ENCODE measurements at places on chromosomes 13 and 19.

DNA sequence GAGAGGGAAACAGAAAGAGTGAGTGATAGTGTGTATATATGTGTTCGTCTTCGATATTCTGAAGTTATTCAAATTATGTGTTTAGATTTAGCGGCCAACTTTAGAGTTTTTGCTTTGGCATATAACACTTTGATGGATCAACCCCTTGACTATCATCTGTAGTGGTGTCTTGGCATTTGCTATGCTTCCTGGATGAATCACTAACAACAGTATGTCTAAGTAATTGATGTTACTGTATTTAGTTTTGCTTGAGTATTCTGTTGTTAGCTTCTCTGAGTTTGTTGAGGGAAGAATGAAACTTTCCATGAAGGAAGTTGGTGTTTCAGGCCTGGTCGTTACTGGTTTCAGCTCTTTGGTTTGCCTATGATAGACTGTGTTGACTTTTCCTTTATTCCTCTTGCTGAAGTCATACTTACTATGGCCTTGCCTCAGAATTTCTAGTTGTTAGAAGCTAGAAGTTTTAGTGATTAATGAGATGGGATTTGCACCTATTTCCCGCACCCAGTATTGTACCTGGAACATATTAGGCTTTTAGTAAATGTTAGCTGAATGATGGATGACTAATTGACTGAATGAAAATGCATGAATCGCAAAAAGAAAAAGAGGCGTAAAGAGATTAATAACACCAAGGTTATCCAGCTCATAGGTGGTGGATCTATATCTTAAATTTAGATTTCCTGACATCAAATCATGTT lies 20.7 kb downstream of the NDFIP2 start:
- DNase-seq, result no peak

DNA sequence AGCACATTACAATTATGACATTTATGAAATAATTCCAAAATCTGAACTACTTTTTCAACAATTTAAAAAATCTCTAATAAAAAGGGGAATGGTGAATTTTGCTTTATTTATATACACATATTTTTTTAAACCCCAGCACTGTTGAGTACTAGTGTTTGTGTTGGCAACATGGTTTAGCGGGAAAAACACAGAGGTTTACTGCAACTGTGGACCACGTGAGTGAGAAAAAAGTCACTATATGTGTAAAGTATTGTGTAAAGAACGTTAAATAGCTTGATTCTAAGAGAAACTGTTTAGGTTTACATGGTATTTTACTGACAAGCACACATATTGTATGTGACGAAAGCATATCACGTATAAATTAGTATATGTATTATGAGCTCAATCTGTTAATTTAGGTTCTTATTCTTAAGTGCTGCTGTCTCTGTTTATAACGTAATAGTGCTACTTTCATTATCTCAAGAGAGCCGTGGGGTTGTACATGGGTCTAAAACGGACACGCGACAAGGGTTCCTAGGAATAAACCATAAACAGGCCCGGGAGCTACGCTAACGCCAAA lies 617 bp downstream of the SKA3 start:
- no peak for DNase-seq

GRCh38 chr19:40673397-40673796 lies 17.1 kb downstream of the NUMBL start:
- DNase-seq, result no peak

DNA sequence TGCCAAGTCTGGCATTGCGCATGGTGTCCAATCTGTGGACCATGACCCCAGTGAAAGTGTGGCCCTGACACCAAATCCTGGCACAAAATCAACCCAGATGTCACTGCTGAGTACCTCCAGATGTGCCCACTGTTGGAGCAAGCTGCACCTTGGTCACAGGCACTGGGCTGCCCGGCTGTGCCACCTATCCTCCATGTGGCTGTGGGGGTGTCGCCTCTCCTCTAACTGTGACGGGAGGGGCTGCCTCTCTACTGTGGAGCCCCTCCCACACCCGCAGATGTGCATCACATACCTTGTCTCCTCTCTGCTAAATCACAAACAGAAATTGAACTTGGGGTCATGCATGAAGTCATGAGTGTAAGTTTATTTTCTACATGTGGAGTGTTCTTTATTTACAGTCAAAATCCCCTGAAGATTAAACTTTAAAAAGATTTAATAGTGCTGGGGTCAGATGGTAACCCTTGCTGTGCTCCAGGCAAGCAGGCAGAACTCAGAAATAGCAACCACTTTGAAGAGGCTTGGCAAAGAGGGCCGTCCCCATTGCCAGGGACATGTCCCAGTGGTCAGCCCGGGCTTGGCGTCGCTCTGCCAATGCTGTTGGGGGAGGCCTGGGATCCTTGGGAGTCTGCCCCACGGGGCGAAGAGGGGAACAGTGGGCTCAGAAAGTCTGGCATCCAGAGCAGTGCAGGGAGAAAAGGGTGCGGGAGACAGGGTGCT lies 46.4 kb upstream of the ZNF536 start:
- DNase-seq, result no peak

DNA sequence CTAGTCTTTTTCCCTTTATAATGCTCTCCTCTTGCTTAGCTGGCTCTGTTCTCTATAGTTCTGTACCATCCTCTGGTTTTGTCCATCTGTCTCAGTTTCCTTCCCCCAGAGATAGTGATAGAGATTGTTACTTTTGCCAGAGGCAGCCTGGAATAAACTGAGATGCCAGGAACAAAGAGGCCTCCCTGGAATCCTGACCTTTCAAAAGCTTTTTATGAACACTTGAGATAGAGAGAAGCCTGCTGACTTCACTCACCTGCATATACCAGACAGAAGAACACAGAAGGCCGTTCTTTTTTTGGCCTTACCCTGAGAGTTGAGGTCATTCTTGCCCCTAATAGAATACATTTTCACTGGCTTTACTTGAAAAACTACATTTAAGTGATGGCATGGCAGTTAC lies 150.2 kb downstream of the LHFPL6 start:
- no peak for DNase-seq

DNA sequence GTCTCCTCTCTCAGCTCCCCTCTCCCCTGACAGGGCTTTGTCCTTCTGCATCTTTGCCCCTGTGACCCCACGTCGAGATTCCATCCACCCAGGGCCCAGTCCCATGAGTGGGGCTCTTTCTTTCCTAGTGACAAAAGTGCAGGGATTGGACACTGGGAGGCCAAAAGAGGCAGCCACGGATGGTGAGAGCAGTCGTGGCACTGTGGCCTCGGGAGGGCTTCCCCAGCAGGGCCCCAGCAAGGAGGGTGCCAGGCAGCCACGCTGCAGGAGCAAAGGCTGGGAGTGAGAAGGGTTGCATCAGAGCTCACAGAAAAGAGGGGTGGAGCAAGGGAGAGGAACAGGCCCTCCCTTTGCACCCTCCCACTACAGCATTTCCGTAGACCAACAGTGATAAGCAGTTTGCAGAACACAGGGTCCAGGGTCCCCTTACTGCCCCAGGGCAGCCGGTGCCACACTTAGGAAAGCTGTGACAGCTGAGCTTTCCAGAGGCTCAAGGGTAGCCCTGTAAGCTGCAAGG lies 4.9 kb downstream of the ZSCAN1 start:
- DNase-seq, result no peak

DNA sequence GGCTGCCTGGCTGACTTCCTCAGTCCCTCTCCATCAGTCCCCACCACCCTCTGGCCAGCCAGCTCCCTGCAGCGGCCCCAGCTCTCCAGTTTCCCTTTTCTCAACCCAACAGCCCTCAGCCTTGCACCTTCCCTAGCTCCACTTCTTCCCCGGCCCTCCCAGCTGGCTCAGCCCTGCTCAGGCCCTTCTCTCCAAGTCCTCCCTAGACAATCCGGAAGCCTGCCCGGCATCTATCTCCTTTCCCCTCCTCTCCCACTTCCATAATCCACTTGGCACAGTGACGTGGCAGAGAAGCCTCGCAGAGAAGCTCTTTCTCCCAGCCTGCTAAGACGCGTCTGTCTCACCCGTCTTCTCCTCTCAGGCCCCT lies 1.1 kb downstream of the UBXN6 start:
- peak; percentile 19 for DNase-seq

- no peak for DNase-seq
Observed at GRCh38 chr19:11261971-11262839, at the start of gene DOCK6. Gene DOCK6, minus strand, starts transcription at chr19:11262524. Its CDS starts 84 bp downstream, at chr19:11262440.

- no peak for DNase-seq
Observed at GRCh38 chr13:32745509-32745908, 159.3 kb downstream of the PDS5B start.

GRCh38 chr13:85729296-85729695 lies 69.9 kb downstream of the SLITRK6 start:
- no peak for DNase-seq

GRCh38 chr19:31351056-31351854 lies 2.0 kb upstream of the TSHZ3 start:
- no peak for DNase-seq

DNA sequence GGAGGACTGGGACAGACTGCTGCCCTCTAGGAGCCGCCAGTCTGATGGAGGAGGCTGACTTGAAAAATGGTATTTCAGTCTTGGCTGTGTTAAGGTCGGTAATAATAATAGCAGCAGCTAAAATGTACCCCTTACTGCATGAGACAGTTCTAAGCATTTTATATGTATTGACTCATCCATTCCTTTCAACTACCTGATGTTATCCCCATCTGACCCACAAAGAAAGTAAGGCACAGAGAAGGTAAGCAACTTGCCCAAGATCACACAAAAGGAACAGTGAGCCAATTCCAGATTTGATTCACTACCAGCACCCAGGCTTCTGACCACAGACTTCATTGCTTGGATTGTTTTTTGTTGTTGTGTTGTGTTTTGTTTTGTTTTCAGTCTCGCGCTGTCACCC lies 4.0 kb downstream of the NCAN start:
- no peak for DNase-seq

GRCh38 chr19:54456423-54457373 lies 6.9 kb downstream of the LENG9 start:
- DNase-seq, result no peak

DNA sequence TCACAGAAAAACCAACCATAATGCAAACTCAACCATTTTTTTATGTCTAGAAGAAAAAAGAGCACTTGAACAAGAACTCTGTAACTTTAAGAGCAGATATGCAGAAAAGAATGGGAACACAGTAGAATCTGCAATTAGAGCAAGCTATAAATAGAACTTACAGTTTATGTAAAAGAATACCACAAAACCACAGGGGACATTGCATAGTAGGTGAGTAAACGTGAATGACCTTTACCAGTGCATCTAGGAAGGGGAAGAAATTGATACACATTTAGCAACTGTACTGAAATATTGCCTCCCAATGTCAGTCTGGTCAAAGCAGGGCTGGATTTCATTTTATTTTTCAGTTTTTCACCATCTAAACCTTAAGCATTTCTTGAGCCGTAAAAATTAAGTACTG lies 242.2 kb upstream of the EDNRB start:
- DNase-seq, result no peak

All from hypothalamus (tissue), 51 donors.